ENCODE measurements at places on chromosomes 12 and 14.

DNA sequence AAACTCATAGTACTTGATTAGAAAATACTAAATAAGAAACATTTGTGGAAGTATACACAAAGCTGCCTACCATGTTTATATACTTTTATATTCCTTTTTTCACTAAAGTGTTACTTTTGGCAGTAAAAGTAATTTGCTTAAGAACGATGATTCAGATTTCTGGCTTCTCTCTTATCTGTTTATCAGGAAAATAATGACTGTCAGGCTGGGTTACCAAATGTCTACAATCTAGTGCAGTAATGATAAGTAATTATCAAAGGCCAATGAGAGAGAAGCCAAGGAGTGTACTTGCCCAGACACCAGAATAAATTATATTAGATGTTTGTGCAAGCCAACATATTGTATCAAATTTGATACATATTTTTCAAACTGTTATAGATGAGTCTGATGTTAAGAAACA, 113.4 kb downstream of the RALGAPA1 start:
- no peak for DNase-seq

DNA sequence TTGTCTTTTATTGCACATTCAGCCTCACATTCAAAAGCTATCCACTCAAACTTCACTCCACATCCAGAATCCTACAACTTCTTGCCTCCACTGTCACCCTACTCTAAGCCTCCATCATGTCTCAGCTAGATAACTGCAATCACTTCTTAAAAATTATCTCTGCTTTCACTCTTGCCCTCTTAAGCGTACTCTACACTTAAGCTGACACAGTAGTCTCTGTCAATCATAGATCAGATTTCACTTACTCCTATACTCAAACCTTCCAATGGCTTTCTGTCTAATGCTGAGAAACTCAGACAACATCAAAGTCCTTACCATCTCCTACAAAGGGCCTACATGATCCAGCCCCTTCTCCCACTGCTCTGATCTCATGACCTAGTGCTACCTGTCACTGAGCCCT, 304.1 kb downstream of the ITPR2 start:
- no peak for DNase-seq

- DNase-seq: no peak
Measured at GRCh38 chr14:92792885-92793284, 1.2 kb upstream of the GOLGA5 start.

DNA sequence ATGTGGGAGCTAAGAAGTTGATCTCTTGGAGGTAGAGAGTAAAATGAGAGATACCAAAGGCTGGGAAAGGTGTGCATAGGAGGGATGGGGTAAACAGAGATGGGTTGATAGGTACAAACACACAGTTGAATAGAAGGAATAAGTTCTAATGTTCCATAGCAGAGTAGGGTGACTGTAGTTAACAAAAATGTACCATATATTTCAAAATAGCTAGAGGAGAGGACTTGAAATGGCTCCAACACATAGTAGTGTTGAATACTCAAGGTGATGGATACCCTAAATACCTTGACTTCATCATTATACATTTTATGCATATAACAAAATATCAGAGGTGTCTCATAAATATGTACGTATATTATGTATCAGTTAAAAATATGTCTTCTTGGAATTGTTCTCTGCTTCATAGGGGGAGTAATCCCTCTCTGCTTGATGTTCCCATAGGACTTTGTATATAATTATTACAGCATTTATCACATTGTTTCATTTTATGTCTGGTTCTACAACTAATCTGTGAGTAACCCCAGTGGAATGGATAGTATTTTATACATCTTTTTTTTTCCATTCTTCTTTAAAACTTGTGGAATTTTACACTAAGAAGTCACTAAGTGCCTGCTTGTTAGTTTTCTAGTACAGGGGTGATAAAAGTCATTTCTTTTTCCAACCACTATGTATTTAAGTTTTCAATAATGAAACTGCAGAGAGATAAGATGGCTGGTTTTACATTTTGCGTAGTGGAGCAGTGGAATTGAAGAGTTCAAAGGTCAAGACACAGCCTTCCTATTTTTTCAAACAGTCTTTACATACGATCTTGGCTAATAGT, 1940.0 kb upstream of the SEL1L start:
- no peak for DNase-seq

DNA sequence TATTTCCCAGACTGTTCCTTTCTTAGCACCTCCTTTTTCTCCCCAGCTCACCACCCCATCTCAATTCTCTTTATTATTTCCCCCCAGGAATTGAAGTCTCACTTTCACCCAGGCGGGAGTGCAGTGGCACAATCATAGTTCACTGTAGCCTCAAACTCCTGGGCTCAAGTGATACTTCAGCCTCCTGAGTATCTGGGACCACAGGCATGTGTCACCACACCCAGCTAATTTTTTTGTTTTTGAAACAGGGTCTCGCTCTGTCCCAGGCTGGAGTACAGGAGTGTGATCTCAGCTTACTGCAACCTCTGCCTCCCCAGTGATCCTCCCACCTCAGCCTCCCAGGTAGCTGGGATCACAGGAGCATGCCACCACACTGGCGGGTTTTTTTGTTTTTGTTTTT, 11.0 kb downstream of the RACGAP1 start:
- DNase-seq: no peak

GRCh38 chr12:57057067-57057751, 7.3 kb upstream of the MYO1A start:
- no peak for DNase-seq

DNA sequence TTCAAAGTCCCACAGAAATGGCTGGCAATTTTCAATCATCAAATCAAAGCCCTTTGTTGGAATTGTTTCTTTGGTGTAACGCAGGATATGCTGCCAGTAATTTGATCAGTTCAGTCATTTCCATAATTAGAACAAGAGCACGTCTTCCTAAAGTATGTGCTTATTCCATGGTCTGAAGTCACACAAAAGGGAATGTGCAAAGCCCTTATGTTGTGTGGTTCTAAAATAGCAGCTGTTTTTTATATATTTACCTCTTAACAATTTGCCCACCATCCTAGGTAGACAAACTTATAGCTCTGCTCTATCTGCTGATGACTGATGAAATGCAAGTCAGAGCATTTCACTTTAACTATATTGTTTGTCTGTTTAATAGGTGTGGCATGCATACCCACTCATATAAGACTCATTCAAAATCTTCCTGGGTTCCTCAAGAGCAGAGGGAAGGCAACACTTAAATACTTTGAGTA, 176.1 kb upstream of the SLC38A2 start:
- no peak for DNase-seq
